Inflammatory macrophage (primary cell): ENCODE measurements at places on chromosomes 6 and 20.

GRCh38 chr6:142155895-142156757 is 9.1 kb downstream of the VTA1 start:
- DNase-seq, result no peak

- peak; percentile 20 for DNase-seq
Measured at GRCh38 chr20:3563548-3564177, 92.8 kb downstream of the ATRN start.

DNA sequence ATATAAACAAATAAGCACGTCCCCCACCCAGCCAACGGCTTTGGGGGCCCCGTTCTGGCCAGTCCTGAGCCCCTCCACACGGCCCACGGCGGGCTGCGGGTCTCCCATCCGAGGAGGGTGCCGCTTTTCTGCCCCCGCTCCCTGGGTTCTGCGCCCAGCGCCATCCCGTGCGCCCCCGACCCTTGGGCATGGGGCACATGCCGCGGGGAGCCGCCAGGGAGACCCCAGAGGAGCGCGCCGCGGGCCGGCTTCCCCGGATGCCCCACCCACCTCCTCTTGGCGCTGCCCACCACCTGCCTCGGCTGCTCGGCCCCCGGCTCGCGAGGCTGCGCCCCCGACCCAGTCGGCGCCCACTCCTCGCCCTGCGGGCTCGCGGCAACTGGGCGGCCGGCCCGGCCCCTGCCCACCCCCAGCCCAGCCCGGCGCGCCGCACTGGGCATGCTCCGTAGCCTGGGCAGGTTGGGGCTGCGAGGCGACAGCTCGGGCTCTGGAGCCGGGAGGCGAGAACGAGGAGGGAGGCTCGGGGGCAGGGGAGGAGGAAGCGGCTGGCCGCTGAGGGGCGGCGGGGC is 570 bp upstream of the PLCB4 start:
- DNase-seq, result no peak

DNA sequence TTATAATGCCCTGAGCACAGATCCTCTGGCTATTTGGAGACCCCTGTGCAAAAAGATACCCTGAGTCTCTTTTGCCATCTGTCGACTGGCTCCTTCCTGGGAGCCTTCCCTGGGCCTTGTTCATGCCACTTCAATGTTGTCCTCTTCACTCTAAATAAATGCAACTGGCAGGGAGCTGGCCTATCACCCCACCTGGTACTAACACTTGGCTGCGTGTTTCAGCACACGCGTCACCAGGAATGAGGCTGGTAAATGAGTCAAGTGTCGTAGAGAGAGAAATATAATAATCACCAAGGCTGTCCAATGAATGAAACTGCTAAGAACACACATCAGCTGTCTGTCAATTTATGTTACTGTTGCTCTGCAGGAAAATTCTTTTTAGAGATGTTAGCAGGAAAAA is 374.6 kb upstream of the JARID2 start:
- DNase-seq, result no peak

- no peak for DNase-seq
Measured at GRCh38 chr6:49557177-49557576, 6.7 kb downstream of the C6orf141 start.

- DNase-seq, result no peak
Measured at GRCh38 chr20:63939061-63939935, 16.9 kb downstream of the UCKL1 start.

DNA sequence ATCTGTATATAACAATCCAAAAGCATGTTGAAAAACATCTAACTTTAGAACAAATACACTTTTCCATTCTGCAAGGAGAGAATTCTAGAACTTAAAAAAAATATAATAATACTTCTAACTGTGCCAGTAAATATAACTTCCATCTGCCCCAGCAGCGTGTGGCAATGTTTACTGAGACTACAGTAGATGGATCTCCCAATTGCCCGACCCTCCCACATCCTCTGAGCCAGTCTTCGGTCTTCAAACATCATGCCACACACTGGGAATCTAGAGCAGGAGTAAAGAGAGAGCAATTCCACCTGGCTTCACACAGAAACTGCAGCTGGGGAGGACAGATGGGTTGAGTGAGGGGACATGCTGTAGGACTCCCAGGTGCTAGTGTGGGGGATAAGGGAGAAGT is 121.3 kb upstream of the NHSL1 start:
- DNase-seq, result no peak

DNA sequence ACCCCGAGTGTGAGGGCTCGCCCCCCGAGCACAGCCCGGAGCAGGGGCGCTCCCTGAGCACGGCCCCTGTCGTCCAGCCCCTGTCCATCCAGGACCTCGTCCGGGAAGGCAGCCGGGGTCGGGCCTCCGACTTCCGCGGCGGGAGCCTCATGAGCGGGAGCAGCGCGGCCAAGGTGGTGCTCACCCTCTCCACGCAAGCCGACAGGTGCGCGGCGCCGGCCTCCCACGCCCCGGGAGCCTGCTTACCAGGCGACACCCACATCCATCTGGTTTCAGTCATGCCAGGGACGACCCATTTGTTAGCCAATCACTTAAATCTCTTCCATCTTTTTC is 73.5 kb upstream of the PBOV1 start:
- no peak for DNase-seq

DNA sequence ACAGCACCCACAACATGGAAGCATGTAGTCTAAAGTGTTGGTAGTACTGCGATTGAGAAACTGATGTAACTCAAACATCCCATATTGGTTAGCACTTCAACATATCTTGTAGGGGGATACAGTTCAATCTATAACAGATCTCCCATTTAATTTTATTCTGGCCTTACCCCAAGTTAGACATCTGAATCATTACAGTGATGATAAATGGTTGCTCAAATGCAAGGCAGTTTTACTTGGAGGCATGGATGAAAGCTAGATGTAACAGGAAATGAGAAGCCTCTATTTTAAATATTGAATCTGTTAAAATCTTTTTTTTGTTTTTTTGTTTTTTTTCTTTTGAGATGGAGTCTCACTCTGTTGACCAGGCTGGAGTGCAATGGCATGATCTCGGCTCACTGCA is 44.2 kb upstream of the FAM50B start:
- no peak for DNase-seq

- DNase-seq, result no peak
Measured at GRCh38 chr6:36825994-36826393, 13.2 kb downstream of the CPNE5 start.

- DNase-seq, result no peak
Measured at GRCh38 chr20:18440403-18440802, 26.4 kb downstream of the DZANK1 start.

GRCh38 chr6:108570517-108570916 is 9.8 kb downstream of the FOXO3 start:
- no peak for DNase-seq

DNA sequence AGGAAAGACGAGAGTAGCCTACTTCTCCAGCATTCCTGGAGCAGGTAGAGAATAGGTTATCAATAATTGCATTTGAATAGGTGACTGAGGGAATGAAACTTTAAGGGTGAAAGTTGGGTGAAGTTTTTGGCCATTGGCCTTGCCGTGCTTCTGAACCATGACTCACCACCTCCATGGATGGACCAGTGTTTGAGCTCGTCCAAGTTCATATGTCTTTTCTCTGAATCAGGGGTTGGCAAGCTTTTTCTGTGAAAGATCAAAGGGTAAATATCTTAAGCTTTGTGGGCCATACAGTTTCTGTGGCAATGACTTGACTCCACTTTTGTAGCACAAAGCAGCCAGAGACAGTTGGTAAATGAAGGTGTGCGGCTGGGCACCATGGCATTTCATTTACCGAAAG is 31.8 kb downstream of the SNRNP48 start:
- no peak for DNase-seq

DNA sequence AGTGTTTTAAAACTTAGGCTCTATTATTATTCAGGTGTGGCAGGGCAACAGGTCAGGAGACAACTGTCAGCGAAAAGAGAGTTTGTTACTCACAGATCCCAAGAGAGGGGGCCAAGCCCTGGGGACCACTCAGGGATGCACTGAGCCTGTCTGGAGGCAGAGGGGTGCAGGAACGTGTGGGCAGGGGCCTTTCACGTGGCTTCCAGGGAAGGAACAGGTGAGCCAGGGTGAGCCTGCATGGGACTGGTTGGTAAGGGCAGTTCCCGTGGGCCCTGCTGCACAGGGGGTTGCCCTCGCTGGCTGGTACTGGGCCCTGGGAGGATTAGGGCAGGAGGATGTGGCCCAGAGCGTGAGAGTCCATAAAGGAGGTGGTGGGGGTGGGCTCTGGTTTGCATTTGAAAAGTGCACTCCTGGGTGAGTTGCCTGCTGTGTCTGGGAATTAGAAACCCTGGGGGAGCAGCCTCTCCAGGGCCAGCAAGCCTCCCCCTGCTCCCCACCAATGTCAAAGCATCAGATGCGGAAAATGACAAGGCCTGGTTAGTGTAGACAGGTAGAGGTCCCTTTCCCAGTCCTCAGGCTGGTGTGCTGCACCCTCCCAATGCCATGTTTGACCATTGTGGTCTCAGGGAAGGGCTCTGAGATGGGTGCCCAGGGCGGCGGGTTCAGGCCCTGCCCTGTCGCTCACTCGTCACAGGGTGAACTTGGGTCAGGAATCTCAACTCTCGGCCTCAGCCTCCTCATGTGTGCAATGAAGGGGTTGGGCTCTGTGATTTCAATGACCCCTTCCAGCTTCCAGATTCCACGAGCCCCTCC is 127.4 kb upstream of the RPS6KA2 start:
- DNase-seq, result no peak

DNA sequence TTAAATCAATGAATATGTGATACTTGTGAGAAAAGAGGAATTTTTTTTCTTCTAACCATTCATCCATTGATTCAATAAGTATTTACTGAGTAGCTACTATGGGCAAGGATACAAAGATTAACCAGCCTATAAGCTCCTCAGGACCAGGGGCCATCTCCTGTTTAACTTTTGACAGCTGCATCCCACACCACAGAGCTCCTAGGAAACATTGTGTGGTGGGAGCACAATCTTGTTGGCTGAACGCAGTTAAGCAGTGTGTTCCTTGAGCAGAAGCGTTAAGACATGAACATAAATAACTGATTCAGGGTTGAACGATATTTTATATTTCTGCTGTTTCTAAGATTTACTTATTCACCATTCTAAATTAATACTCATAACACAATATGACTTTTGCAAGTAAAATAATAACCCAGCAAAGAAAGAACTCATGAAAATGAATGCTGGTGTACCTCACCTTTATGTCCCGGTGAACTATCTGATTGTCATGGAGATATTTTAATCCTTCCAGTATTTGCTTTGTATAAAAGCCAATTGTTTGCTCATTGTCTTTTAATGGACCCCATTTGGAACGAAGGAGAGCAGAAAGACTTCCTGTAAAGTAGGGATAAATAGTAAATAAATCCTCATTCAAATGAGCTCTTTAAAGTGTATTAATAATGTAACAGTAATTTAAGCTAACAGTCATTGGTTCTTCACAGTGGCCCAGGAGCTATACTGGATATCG is 62.6 kb upstream of the MAP7 start:
- DNase-seq, result no peak

DNA sequence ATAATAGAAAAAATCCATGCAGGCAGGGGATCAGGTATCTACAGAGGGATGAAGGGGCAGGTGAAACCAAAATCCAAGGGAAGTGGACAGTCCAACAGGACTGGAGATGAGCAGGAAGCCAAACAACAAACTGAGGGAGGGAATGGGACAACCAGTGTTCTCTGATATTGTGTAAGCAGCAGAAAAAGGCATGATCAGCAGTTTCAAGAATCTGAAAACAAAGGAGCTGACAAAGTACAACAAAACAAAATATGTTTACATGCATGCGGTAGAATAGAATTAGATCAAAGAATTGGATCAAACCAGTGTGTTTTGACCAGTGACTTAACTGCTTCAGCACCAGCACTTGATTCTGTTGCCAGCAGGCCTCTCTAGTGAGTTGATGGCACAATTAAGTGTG is 729.7 kb downstream of the RFPL4B start:
- no peak for DNase-seq

- DNase-seq, result no peak
Measured at GRCh38 chr20:51153867-51154707, 131.2 kb upstream of the KCNG1 start.

DNA sequence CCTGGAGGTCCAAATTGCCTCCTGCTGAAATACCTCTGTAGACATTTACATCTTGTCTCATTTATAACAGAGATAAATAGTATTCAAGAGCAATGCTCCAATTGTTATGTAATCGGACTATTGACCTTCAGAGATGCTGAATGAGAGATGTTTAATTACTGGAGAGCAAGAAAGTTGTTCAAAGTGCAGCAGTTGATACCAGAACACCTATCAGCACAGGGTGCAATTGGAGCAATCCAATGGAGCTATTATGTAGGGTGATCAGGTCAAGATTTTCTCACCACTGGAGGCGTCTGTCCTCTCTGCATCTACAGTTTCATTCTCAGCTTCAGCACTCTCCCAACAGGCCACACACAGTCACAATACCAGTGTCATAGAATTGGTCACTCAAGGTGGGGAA is 19.5 kb upstream of the TMX4 start:
- no peak for DNase-seq

DNA sequence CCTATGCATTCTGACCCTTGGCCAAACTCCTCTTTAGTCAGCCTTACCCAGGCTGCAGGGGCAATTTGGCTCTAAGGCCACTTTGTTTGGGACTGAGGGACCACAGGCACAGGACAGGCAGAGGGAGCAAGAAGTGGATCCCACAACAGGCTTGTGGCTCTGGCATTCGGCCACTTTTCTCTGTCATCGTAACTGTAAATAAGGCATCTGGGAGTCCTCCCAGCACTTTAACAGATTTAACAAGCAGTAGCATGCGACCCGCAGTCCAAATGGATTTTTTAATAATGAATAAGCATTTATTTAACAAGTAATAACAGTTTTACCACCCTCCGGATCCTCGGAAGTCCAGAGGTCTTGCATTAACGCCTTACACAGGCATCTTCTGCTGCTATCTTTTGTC is 16.1 kb upstream of the CDH22 start:
- no peak for DNase-seq

GRCh38 chr6:48080227-48081009 is 30.6 kb downstream of the PTCHD4 start:
- no peak for DNase-seq

GRCh38 chr6:132344811-132345210 is 56.5 kb downstream of the MOXD1 start:
- DNase-seq, result no peak

DNA sequence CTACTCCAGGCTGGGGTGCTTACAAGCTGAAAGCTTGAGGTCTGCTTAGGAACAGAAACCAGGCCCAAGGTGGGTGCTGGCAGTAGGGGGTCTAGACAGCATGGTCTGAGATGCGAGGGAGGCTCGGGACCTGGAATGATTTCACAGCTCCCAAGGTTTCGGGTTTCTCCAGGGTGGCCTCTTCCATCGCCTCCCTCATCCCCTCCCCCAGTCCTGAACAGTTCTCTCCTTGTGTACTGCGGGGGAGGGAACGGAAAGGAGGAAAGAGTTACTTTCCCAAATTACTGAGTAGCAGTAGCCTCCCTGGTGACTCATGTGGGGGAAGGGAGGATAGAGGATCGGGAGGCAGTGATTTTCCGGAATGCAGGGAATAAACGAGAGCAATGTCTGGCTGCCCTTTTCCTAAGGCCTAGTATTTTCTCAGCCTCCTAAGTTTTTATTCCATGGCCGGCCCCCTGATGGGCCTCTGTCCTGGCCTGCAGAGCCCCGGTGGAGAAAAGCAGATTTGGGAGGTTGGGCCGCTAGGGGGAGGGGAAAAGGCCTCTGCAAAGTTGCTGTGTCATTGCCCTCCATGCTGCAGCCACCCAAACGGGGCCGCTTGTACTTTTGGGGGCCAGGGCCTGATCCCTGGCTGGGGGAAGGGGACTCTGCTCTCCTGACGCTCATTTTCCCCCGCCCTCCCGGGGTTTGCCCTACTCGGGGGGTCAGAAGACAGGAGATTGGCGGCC is 1.5 kb downstream of the BRD2 start:
- peak; percentile 80 for DNase-seq

- DNase-seq, result peak; percentile 68
Measured at GRCh38 chr6:18391023-18391422, 3.9 kb downstream of the RNF144B start.

GRCh38 chr6:33742092-33742491 is 4.6 kb downstream of the IP6K3 start:
- DNase-seq, result no peak
